ENCODE measurements at places on chromosomes 1 and 21.

DNA sequence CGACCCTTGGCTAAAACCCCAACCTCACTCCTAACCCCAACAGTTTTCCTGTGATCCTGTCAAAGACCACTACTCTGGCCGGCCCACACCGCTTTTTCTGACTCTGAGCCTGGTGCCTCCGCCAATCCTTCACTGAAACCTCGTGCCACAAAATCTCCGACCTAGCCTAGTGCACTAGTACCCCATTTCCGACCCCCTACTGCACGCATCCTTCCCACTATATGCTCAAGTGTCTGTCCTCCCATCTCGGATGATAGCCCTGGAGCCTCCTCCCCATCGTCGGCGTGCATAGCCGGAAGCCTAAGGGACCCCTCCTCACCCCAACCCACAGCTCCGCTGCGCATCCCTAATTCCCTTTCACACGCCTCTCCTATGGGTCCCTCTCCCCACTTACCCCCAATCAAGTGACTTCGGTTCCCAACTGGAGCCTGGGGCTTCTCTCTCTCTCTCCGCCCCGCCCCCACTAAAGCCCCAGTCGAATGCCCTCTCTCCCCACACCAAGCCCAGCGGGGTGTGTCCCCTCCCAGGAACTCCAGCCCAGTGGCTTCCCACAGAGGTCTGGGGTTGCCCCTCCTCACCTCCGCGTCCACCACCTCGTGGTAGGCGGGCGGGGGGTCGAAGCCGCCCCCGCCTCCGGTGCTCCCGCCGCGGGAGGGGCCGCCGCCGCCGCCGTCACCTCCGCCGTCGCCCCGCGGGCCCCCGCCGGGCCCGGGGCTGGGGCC lies 791 bp downstream of the USP24 start:
- no peak for DNase-seq

- DNase-seq: no peak
These were observed 384.7 kb upstream of the VAMP3 start for GRCh38 chr1:7386226-7387052.

- DNase-seq: no peak
These were observed 1.9 kb downstream of the SLC16A1 start for GRCh38 chr1:112954017-112954650.

DNA sequence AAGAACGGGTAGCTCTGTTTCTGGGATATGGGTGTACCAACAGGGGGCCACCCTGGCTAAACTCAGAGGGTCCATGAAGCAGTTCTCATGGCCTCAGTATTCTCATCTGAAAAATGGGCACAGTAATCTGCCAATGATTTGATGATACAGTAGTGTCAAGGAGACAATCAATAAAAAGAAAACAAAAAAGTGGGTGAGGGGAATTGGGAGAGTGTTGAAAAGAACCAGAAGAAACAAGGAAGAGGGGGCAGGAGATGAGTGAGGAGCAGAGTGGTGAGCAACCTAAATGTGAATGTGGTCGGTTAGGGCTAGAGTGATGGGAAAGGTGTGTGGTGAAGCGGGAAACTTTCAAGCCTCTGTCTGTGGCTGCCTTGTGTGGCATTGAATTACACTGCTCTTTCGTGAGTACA lies 2.0 kb downstream of the SLAMF7 start:
- DNase-seq: no peak

DNA sequence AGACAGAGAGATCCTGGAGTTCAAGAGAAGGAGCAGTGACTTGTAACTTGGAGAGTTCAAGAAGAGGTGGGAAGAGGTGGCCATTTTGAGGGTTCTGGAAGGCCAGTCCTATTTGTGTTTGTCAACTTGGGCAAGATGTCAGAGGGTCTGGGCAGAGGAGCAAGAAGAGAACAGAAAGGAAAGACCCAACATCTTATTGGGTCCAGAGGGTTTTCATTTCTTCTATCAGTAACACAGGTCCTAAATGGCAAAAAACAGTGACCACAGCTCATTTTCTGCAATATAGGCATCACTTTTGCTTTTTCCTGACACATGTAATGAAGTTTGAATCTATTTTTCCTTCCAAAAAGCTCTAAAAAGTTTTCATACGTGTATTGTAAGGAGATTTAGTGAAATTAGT lies 38.3 kb upstream of the MAP10 start:
- no peak for DNase-seq

DNA sequence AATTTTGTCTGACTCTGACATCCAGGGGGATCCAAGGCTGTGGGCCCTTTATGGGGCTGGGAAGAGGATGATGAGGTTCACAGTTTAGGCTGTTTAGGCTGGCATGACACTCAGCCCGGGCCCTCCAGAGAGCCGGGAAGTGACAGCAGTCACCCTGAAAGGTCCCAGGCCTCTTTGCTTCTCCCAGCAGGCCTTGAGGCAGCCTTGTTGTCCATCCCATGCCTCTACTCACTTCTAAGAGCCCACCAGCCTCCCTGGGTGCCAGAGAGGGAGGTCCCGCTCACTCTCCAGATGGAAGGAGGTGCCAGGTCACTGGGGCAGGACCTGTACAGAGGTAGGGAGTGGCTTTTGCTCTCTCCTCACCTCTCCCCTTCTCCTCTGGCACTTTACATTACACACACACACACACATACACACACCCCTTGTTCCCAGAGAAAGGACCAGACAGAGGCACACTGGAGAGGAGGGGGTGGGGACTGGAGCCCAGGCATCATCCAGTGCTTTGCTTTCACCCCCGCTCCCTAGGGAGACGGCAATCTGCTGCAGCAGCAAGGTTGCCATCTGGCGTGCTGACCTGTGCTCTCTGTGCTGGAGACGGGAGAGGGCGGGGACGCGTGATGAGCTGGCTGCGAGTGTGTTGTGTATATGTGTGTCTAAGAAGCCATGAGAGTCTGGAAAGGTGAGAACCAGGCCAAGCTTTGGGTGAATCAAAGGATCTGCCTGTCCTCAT lies 4.6 kb downstream of the KLHDC8A start:
- peak; percentile 46 for DNase-seq

DNA sequence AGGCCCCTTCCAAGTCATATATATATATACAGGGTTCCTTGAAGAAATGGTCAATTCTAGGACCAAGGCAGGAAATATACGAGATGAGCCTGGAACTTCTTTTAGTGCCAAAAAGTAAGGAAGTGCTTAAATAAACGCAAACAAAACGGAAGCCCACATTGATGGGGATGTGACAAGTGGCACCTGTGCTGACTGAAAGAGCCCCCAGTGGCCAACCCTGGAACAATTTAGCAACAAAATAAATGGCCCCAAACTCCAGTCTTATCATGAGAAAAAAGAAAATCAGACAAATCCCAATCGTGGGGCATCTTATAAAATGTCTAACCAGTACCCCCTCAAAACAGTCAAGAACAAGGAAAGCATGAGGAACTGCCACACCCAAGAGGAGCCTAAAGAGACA lies 17.7 kb downstream of the PLA2G5 start:
- no peak for DNase-seq

DNA sequence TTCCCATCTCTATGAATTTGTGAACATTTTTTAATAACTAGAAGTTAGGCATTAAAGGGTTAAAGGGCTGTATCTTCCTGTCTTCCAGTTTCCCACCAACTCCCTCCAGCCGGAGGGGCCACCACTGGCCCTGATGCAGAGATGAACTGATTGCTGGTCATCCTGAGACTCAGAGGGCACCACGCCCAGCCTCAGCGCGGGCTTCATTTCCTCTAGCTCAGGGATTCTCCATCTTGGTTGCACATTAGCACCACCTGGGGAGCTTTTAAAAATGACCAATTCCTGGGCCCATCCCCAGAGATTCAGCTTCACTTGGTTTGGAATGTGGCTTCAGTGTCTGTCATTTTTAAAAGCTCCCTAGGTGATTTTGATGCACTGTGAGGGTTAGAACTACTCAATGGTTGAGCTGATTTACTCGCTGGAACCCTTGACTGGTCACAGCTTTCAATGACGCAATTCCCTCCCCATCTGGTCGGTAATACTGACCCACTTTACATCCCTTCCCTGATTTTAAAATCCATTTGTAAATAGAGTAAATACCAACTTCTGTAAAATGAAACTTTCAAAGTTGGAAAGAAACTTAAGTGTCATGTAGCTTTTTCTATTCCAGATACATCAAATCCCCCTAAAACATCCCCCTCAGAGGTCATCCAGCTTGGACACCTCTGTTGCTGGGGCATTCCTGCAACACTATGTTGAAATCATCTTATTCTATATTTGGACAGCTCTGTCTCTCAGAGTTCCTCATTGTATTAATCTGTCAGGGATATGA lies 5.1 kb downstream of the NAV1 start:
- no peak for DNase-seq

DNA sequence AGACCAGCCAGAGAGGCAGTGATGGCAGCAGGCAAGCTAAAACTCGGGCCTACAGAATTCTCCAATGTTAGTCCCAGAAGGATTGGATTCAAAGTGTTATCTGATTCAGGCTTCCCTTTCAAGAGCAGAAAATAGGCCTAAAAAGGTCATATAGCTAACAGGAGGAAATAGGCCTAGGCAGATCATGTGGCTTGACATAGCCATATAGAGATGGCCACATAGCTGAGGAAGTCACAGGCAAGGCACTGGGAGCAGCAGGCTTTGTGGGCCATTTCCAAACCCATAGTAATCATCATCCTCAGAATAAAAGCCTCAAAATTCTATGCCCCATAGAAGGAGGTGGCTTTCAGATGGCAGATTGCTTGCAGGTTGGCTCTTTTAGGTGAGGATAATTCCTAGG lies 29.0 kb upstream of the LMO4 start:
- no peak for DNase-seq

DNA sequence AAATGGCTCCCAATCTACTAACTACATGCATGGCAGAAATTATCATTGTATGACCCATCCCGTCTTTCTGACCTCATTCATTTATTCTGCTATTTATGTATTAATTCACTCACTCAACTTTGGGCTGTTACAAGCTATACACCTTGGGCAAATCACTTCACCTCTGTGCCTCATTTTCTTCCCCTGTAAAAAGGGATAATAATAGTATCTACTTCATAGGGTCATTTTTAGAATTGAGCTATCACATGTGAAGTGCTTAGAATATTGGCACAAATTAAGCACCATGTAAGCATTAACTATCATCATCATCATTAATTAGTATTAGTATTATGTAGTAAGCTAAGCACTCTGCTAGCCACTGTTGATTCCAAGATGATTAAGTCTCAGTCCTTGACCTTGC lies 52.1 kb downstream of the NMNAT2 start:
- no peak for DNase-seq

DNA sequence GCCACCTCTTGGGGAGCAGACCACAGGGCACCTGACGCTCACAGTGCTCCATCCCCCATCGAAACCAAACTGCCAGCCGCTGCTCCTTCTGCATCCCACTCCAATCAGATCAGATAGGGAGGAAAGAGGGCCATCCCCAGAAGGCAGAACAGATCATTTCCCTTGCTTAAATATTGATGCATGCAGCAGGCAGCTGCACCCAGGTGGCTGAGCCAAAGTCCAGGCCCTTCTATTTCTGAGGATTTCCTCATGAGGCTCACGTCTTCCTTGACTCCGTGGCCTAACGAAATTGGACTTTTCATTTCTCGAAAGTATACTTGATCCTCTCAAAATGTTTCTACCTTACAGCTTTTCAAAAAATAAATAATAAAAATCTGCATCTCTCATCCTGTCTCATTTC lies 239.2 kb downstream of the ATG4C start:
- DNase-seq: no peak

DNA sequence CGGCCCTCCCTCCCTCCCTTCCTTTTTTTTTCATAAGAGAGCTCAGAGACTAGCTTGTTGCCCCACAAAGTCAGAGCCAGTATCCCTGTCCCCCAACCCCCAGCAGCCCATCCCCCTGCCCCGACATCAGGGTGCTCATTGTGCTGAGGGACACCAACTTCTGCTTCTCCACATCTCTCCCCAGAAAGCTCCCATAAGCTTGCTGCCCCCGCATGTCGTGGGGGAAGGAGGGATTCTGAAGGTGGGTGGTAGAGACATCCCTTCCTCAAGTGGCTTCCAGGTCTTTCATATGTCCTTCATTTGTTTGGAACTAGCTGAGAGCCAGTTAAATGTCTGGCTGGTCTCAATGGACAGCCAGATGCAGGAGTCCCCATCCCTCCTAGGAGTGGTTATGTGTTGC lies 41.2 kb downstream of the RHBG start:
- no peak for DNase-seq

DNA sequence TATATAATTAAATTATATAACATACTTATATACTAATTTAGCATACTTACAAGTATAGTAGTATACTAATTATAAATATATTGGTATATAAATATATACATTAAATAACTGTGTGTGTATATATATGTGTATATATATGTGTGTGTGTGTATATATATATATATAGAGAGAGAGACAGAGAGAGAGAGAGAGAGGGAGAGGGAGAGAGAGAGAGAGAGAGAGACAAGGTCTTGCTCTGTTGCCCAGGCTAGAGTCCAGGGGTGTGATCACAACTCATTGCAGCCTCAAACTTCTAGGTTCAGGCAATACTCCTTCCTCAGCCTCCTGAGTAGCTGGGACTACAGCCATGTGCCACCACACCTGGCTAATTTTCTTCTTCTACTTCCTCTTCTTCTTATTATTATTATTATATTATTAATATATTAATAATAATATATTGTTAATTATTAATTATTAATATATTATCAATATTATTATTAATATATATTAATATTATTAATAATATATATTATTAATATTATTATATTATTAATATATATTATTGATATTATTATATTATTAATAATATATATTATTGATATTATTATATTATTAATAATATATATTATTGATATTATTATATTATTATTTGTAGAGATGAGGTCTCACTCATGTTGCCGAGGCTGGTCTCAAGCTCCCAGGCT lies 185.5 kb downstream of the CRB1 start:
- no peak for DNase-seq

DNA sequence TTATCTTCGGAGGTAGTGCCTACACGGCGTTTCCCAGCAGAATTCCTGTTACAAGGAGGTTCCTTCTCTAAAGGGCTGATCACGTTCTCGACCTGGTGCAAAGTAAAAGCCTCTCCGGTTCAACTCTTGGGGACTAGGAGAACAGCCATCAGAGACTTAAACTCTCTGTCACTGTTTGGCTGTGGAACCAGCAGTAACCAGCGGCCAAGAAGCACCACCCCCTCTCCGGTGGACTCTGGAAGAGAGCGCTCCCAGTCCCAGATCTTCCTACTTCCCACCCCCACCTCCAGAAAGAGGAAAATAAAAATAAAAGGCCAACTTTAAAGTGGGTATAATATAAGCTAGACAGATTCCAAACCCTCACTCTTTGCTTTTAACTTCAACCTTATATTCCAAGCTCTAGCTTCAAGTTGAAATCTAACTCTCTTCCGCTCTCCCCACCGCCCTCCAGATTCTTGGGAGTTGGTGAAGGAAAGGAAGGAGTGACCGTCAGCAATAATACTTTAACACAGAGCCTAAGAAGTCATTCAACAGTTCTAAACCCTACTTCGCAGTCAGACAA lies 2.9 kb downstream of the BRINP3 start:
- no peak for DNase-seq

Measured in fibroblast of upper back skin (primary cell).